ENCODE measurements at places on chromosomes 3 and 15.

- DNase-seq, result no peak
Observed at GRCh38 chr3:149571381-149571780, 86.4 kb downstream of the WWTR1 start.

DNA sequence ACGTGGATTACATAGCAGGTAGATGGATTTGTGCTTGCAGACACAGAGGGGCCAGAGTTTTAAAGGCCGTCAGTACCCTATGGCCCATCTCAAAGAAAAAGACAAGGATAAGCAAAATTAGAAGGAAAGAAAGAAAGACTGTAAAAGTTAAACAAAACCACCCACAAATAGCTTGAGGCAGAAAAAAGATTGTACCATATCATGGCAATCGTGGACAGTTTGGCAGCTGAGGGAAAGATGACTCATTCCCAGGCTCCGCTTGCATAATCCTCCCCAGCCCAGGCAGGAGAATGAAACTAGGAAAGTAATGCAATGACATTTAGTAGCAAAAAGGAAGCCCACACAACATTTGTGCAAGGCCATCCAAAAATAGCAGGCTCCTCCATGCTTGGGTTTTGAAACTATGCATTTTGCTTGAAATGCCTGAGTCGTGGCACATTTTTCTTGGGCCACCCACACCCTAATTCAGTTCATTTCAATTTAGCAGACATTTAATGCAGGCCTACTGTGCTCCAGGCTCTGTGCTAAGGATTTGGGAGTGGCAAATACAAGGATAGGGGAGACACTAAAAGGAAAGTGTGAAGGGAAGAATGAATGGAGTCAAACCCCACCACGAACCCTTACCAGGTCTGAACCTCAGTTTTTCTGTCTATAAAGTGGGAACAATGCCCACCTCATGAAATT lies 40.9 kb upstream of the SMAD3 start:
- DNase-seq, result no peak

- peak; percentile 59 for DNase-seq
Observed at GRCh38 chr15:70584838-70585706, 178.3 kb downstream of the UACA start.

GRCh38 chr15:63418811-63419210 lies 37.2 kb upstream of the CA12 start:
- DNase-seq, result no peak

DNA sequence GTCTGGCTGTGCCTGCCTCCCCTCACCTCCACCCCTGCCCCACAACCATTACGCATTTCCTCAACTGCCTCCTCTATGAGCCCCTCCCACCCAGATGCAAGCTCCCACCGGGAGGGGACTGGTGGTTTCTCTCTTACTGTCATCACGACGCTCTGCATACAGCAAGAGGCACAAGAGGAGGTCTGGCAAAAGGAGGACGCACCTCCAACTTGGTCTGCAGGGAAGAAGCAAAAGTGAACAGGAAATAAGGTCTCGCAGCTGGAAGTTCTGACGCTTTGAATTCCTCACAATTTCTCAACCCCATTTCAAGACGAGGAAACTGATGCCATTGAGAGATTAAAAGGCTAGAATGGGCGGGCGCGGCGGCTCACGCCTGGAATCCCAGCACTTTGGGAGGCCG lies 42.3 kb upstream of the MUC4 start:
- DNase-seq, result no peak

DNA sequence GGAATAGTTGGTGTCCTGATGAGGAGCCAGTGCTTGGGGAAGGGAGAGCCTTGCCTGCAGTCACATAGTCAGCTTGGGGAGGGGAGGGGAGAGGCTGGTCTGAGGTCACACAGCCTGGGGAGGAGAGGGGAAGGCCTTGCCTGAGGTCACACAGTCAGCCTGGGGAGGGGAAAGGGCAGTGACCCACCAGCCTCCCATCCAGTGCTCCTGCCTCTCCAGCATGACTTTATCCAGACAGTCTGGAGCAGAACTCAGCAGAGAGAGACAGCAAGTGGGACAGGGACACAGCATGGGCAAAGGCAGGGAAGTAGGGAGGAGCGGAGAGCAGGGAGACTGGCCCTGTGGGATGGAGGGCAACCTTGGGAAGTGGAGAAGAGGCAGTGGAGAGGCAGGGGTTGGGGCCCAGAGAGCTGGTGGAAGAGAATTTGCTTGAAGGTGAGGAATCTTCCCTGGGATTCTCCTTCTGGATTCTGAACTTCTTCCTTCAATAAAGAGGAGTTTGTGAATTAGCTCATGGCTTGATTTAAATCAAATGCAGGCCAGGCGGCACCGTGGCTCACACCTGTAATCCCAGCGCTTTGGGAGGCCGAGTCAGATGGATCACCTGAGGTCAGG lies 64.5 kb downstream of the CORO2B start:
- no peak for DNase-seq

DNA sequence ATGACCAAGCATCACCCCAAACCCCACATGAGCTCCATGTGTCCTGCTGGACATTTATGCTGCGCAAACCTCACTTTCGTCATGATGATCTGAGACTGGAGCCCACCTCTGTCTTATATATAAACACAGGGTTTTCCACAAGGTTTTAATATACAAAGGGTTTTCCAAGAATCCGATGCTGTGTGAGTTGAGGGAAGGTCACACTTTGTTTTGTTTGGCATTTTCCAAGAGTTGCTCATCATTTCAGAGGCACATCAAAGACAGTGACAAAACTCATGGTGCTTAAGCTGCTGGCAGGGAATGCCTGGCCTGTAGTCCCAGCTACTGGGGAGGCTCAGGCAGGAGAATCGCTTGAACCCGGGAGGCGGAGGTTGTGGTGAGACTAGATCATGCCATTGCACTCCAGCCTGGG lies 20.0 kb downstream of the EFCC1 start:
- no peak for DNase-seq

DNA sequence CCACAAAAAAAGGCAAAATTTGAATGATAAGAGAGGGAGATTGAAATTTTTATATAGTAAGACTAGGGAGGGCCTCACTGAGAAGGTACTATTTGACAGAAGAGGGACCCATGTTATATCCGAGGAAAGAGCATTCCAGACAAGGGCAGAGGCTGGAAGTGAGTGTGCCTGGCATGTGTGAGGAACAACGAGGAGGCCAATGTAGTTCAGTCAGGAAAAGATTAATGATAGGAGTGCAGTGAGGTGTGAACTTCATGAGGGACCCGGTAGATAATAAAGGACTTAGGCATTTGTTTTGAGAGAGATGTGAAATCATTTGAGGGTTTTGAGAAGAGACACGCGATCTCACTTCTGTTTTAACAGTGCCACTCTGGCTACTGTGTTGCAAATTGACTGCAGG lies 36.3 kb downstream of the ASTE1 start:
- no peak for DNase-seq

DNA sequence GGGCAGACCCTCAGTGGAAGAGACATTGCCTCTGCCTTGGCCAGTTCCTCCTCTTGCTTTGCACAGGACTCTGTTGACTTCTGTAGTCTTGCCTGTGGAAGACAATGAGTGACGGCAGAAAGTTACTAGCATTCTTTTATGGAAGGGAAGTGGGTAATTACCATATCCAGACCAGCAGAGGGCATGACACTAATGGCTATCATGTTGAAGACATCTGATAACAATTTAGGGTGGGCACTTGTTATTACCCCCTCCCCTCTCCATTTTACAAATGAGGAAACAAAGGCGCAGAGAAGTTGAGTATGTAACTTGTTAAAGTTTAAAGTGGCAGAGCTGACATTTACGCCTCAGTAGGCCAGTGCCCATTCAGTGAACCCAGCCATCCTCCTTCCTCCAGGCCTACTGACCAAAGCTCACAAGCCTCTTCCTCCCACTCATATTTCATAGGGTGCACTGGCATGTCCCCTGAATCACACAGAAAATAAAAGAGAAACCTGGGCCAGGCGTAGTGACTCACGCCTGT lies 48.2 kb upstream of the FMN1 start:
- DNase-seq, result no peak

DNA sequence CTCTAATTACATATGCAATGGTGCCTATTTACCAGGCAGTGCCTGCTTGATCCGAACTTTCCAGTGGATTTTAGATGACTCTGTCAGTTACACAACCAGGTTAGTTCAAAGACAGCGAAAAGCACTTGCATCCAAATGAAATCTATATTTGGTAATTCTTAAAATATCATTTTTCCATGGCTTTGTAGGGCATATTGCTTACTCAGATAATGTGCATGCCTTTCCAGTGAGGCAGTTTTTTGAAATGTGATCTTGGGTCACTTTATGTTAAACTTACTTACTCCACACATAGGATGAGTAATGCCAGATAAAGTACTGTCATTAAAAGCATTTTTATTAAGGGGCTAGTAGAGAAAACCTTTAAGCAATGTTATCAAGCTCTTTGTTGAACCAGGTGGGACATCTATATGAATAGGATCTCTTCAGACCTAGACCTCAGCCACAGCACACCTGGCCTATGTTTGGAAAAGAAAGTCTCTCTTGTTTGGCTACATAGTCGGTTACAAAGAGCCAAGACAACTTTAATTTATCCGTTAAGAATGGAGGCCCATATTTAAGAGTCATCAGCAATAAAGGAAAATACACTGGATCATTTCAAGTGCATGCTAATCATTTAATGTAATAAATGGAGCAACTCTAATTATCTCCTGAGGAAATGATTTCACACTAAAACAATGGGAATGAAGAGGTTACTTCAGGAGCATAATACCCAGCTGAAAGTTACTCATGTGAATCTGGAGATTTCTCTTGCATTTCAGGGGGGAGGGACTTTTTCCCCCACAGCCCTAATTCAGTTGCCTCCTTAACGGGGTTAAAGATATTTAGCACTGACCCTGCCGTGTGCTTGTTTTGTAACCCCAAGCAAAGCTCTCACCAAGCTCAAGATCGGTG lies 56.3 kb upstream of the TMCO5A start:
- DNase-seq, result no peak

DNA sequence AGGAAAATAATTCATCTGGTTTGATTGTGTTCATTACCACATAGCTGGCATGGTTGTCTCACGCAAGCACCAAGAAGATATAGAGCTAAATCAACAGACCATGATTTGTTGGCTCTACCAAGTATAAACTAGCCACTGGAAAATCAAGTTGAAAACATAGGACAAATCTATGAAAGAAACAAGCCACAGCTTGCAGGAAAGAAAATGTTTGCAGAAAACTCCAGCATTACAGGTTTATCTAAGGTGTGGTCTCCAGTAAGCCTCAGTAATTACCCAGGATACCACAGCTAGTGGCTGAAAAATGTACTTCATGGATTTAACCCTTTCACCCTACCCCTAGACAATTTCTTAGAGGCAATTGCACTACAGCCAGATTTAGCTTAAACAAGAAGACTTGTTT lies 340.6 kb downstream of the SOX2 start:
- DNase-seq, result no peak

GRCh38 chr15:81016489-81017068 lies 15.9 kb downstream of the TLNRD1 start:
- no peak for DNase-seq

DNA sequence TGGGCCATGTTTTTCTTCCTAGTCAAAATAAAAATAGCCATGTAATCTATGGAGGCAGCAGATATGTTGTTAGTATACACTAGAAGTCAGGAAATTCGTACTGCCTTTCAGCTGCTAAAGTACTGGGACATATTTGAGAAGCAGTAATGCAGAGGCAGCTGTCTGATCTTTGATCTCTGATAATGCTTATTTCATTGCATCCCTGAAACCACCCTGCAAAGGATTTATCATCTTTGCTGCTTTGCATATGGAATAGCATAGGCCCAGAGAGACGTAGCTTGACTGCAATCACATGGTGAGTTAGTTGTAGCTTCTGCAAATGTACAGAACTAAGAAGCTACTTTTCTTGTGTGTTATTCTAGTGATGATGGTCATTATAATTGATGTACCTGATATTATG lies 52.4 kb downstream of the RBM6 start:
- no peak for DNase-seq

DNA sequence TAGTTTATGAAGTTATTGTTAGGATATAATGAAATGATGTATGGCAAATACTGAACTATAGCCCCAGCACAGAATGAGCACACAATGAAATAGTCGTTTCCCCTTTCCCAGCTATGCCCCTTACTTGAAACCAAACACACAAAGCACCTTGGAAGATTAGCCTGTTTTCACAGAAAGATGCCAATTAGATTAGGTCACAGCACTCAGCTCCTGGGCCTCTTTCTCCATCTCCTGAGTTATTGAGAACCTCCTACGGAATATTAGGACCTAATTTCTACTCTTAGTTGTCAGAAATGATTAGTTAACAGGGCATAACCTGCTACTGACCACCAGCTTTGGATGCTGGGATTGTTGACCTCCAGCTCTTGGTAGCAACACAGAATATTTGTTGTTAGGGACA lies 269.4 kb upstream of the ROPN1 start:
- DNase-seq, result no peak

- DNase-seq, result no peak
Observed at GRCh38 chr3:182252802-182253201, 540.5 kb upstream of the ATP11B start.

GRCh38 chr3:52039846-52040245 lies 16.5 kb downstream of the DUSP7 start:
- DNase-seq, result no peak

DNA sequence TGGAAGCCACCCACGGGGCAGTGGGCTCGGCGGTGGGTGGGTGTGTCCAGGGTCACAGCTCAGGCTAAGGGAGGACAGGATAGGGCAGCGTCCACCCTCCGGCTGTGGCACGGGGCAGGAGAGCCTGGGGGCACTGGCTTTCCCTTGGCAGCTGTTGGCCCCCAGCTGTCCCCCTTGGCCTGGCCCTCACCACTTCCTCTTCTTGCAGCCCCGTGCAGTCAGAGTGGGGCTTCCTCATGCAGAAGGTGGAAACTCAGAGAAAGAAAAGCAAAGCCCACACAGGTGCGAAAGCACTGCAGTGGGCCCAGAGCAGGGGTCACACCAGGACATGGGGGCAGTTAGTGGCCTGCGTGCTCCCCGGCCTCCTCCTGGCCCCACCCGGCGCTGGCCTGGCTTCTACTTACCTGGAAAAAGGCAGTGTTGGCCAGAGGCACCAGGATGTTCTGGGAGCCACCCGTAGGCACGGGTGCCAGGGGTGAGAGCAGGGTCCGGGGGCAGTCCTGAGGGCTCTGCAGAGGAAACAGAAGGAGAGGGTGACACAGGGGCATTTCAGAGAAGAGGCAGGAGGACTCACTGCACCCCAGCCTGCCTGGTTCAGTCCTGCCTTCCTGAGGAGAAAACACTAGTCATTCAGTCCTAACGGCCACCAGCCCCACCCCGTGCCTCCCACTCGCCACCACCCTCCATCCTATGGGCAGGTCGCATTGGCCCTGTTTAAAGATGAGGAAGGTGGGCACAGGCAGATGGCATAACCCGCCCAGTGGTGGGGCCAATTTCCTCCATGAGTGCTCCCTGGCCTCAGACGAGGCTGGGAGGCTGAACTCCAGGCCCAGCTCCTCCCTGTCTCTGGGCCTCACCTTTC lies 28.3 kb downstream of the PLXND1 start:
- no peak for DNase-seq

- no peak for DNase-seq
Observed at GRCh38 chr3:181569356-181569940, 142.3 kb upstream of the SOX2 start.

- DNase-seq, result no peak
Observed at GRCh38 chr3:150091626-150092025, 120.9 kb upstream of the PFN2 start.
